ENCODE measurements at places on chromosomes 16 and 17.
A peak's percentile ranks its signal among the peaks of the same experiment; 100 is the strongest.

- no peak for DNase-seq
Measured at GRCh38 chr16:56337131-56337857, 88.1 kb downstream of the AMFR start.

- no peak for DNase-seq
Measured at GRCh38 chr17:73205459-73205961, 12.7 kb downstream of the COG1 start.

GRCh38 chr17:18320301-18320700 lies 5.2 kb downstream of the SMCR8 start:
- no peak for DNase-seq

- no peak for DNase-seq
Measured at GRCh38 chr16:66935314-66936011, at the start of gene CES2. Gene CES2, plus strand, starts transcription at chr16:66935516. Its CDS starts 120 bp downstream, at chr16:66935636.

DNA sequence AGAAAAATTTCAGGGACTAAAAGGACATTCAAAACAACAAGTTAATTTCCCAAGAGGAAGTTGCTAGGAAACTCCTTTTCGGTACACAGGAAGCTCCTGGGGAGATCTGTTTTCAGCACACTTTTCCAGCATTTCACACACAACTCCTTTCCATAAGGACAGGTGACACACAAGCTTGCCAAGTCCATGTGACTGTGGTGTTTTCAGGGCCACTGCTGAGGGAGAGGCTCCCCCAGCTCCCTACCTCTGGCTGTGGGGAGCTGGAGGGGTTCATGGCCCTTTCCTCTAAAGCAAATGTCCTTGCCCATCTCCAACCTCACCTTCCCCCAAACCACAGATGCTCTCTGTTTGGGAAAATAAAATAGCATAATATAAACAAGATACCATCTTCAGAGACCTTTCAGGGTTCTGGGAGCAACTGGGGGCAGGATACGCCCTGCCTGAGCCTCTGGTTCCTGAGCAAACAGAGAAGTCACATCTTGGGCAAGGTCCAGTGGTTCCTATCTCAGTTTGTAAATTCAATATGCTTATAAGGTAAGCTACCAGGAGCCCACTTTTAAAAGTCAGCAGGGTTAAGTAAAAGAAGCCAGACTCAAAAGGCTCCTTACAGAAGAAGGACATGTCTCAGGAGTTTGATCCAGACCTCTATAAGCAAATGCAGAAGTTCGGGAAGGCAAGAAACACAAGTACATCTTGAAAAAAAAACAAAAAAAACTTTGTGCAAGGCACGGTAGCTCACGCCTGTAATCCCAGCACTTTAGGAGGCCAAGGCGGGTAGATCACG lies 3.0 kb downstream of the PDZD9 start:
- no peak for DNase-seq

DNA sequence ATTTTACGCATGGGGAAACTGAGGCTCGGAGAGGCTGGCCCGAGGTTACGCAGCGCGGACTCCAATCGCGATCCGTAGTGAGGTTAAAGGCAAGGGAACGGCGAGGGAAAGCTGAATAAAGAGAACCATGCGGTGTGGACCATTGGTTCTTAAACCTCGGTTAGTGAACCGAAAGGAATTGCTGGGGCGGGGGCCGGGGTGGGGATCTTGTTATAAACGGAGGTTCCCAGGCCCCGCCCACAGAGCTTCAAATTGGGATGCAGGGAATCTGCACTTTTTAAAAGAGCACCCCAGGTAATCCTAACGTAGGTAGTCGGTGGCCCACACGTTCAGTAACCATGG lies 524 bp downstream of the IQCK start:
- no peak for DNase-seq

GRCh38 chr16:47196457-47196856 lies 52.7 kb upstream of the NETO2 start:
- DNase-seq: no peak

- DNase-seq: no peak
Measured at GRCh38 chr17:57776366-57776765, 31.3 kb upstream of the CCDC182 start.

- DNase-seq: no peak
Measured at GRCh38 chr17:27780828-27781404, 19.4 kb downstream of the NOS2 start.

- DNase-seq: peak; percentile 70
Measured at GRCh38 chr17:60311936-60312335, 80.0 kb downstream of the USP32 start.

DNA sequence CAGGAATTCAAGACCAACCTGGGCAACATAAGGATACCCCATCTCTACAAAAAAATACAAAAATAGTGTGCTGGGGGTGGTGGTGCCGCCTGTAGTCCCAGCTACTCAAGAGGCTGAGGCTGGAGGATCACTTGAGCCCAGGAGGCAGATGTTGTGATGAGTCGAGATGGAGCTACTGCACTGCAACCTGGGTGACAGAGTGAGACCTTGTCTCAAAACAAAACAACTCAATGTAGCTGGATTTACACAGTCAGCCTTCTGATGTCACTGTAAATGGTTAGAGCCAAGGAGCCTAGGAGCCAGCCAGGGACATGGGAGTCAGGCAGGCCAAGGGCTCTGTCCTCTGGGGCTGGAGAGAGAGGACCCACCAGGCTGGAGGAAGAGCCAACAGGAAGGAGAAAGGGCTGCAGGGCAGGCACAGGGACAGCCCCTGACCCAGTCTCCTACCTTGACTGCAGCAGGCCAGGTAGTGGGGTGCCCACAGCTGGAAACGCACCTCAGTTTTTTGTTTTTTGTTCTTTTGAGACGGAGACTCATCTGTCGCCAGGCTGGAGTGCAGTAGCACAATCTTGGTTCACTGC lies 8.4 kb downstream of the CDIPT start:
- no peak for DNase-seq

- DNase-seq: no peak
Measured at GRCh38 chr17:57090560-57091185, 5.6 kb downstream of the AKAP1 start.

DNA sequence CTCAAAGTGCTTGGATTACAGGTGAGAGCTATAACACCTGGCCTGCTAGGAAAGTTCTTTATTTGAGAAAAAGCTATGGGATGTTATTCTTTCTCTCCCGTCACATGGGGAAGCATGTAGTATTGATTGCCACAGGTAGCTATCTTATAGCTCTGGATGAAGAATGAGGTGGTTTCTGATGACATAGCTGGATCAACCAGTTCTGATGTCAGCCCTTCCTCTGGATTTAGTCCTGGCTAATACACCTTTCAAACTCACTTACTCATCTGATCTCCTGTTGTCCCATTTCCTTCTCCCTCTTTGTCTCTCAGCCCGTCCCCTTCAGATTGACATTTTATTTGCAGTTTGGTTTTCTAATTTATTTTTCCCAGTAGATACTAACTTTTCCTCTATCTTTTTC lies 14.1 kb upstream of the PPM1D start:
- DNase-seq: no peak

DNA sequence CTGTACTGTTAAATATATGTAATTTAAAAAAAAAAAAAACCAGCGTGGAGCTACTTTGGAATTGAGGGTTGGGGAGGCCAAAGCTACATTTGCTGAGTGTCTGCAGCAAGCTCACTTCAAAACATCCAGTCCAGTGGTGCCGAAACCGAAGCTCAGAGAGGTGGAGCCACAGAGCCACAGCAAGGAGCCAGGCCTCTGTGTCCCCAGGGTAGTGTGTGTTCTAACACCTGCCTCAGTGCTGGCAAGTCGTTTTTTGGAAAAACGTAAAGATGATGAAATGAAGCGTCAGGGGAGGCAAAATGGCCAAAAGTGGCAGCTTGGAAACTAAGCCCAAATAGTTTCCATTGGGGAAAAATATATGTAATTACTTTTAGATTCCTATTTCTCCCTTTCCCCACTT lies 36.1 kb upstream of the MRC2 start:
- DNase-seq: no peak

GRCh38 chr16:11090232-11090631 lies 145.9 kb downstream of the CLEC16A start:
- DNase-seq: no peak

DNA sequence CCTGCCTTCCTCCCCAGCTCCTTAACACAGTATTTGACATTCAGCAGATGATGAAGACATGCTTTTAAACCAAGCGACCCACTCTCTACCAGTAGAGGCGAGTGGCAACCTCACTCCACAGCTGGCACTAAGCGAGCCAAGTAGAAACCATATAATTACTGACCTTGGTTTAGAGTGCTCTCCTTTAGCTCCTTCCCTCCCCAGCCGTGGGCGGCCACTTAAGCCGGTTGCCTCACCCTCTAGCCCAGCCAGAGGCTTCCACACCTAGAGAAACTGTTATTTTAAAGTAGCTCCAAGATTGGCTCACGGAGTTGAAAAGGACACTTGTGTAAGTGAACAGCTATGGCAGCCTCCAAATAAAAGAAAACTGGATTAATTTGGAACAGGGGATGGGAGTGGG lies 109.1 kb upstream of the CRHR1 start:
- DNase-seq: no peak

DNA sequence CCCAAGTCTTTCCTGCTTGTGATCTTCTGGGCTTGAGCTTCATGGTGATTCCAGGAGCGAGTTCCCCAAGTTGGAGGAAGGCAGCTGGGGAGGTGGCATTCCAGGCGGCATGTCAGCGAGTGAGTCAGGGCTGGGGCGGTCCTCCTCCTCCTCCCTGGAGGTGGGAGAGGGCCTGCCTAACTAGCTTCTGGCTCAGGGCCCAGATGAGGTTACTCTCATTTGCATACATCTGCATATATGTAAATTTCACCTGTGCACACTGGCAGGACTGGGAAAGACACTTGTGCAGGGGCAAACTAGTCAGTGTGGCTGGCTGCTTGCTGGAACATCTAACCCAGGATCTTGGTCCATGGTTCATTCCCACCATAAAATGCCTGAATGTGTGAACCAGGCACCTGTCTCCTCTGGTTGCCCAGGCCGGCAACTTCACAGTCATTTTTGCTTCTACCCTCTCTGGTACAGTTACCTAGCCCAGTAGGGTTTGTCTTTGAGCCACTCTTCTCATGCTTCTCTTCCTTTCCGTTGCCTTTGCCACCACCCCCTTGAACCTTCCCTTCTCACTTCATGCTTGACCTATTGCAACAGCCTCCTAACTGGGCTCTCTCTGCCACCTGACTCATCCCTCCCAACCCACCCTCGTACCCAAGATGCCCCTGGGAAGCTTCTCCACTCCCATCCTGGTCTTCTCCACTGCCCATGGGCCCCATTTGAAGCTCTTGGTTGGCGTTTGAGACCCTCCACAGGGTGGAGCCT lies 9.6 kb upstream of the DLX4 start:
- DNase-seq: peak; percentile 35

GRCh38 chr16:11140098-11140375 lies 116.0 kb downstream of the SOCS1 start:
- no peak for DNase-seq

DNA sequence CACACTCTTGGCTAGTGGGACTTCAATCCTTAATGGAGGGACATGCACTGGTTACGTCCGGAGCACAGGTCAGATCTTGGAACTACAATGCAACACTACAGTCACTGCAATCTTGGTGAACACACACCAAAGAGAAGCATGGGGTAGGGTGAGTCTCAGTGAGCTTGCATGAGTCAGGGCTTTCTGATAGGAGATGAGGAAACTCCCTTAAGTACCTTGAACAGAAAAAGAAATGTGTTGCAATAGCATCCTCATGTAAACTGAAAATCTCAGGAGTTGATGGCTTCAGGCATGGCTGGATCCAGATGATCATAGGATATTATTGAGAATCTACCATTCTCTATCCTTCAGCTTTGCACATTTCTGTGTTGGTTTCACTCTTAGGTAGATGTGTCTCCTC lies 54.1 kb downstream of the CES1 start:
- no peak for DNase-seq

GRCh38 chr16:30369091-30369937 lies 980 bp downstream of the TBC1D10B start:
- DNase-seq: no peak

DNA sequence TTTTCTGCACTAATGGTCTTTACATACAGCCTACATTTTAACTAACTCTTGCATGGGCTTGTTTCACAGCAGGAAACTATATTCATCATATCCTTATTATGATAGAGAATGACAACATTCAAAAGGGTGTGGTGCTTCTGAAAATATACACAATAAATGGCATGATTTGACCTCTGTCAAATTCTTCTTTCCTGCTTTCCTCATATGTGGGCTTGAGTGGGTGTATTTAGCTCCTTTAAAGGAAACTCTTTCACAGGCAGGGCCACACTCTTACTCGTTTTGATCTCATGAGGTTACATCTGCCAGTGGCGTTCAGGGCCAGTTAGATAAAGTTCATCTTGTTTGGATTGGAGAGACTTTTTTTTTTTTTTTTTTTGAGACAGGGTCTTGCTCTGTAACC lies 6.1 kb downstream of the SLC35G3 start:
- DNase-seq: no peak

DNA sequence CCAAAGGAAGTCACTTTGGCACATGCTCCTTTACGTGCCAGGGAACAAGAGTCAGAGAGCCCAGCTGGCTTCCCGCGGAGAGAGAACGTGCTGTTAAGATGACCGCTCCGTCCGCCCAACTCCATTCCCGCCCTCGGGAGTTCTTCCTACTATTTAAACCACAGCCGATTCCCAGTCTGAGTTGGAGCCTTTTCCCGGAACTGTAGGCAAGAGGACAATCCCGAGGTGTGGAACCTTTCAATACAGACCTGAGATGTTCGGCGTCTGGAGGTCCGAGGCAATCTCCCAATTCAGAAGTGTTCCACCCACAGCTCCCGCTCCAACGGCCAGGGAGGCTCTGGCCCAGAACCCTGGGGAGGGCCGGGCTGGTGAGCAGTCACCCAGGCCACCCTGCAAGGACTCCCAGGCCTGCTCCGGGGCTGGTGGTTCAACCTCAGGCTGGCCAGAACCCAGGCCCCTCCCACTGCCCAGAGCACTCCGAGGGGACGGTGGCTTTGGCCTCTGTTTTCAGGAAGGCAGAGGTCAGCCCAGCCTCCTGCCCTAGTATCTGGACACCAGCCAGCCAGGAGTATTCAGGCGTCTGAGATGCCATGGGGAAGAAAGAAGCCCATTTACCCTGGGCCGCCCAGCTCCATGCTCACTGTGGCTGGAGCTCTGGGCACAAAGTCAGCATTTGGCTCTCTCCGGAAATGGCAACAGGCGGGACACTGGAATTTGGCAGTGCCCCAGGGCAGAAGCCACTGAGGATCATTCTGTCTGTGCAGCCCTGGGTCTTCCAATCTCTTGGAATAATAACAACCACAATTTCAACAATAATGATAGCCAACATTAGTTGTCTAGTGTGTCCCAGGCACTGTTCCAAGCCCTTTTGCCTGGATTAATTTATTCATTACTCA lies 21.4 kb downstream of the EMP2 start:
- DNase-seq: no peak

GRCh38 chr16:59179446-59180082 lies 445.4 kb upstream of the GOT2 start:
- DNase-seq: no peak

All from fibroblast of skin of right quadriceps (primary cell).